NCI-H2081 (cell line): ENCODE measurements at places on chromosomes 5 and 9.

- DNase-seq, result no peak
These were observed 87.5 kb upstream of the PTPRD start for GRCh38 chr9:10700291-10700690.

GRCh38 chr5:98769959-98770208 lies 3.6 kb upstream of the RGMB start:
- DNase-seq, result no peak

DNA sequence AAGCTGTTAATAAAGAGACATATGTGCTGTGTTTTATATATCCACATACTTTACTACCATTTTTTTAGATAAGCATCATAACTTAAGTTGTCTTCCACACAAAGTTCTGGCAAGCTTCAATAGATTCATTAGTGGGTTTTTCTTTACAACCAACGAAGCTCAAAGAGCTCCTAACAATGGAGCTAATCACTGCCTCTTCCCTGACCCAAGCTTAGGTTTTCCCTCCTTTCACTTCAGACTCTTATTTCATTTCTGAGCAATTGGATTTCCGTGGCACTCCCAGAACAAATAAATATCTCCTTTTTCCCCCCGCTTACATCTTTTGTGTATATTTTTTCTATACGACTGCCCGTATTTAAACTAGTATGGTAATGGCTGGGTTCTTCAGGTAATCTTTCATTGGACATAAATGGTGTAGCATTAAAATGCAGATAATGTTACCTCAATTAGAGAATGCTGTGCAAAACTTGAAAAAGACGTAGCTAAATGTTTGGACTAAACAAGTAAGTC lies 275.5 kb upstream of the TMEM161B start:
- no peak for DNase-seq

DNA sequence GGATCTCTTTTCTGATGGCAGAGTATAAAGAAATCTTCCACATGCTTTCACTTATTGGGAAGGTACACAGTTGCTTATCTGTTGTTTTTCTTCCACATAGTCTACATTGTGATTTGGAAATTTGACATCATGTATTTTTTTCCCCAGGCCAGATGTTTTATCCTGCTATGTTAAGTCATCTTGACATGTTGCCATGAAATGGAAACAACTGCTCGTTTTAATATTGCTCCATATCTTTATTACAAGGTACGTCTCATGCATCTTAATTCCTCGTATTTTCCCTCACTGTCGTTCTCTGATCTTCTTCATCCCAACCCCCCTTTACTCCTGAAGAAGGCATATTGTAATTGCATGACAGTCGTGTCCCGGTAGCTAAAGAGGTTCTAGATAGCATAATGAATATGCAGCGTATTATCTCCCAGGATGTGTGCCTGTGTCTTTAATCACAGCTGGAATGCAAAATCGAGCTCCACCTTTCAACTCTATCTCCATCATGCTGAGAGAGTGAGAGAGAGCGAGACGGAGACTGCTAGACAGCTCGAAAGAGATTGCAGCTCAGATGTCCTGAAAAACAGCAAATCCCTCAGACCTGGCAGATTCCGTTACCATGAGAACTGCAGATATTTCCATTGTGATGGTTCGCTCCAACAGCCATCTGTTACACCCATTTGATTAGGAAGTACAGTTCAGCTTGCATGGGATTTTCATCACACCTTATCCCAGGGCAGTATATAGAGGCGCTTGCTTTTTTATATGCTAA lies 281.7 kb downstream of the TMEM38B start:
- no peak for DNase-seq

DNA sequence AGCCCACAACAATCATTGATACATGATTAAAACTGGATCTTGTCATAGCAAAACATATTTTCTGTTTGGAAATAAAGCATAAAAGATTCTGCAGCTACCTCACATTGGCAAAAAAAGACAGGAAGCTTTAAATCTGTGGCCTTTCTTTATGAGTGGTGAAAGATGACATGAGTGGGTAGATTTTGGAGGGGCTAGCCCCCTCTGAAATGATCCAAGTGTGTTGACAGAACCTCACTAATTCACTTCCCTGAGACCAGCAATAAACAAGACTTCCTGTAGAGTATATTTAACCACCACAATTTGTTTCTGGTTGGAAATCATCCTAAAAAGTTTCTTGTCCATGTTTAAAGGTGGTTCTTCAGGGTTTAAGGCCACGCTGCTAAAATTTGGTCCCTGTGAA lies 530.8 kb downstream of the SPATA31D1 start:
- DNase-seq, result no peak

GRCh38 chr9:503881-504852 lies 289.5 kb downstream of the DOCK8 start:
- DNase-seq, result peak; percentile 26

GRCh38 chr5:16521521-16522483 lies 56.2 kb upstream of the ZNF622 start:
- no peak for DNase-seq

DNA sequence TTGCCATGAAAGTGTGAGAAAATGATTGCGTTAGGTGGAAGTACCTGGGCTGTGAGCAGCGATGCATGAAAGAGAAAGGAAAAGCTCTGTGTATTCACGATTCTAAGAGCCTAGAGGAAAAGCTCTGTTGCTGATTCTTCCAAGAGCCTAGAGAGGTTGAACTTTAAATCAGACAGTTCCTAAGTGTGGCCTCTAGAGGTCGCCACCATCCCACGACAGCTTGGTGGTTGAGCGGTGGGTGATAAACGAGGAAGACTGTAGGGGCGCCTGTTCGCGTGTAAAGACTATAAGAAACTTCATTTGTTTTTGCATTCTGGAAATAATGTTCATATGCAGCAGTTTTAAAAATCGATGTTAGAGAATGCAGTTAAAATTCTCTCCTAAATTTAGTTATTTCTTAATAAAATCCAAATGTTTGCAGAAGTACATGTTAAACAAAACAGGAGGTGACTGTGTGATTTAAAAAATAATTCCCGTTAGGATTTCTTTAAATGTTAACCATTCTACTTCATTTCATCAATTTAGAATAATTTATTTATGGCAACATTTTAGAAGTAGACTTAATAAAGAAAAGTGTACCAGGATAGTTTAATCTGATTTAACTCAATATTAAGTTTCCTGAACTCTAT lies 107.7 kb downstream of the TENT4A start:
- DNase-seq, result peak; percentile 80

GRCh38 chr5:177233206-177233605 lies 70.3 kb downstream of the RAB24 start:
- DNase-seq, result no peak

GRCh38 chr5:109452661-109453060 lies 42.9 kb upstream of the PJA2 start:
- no peak for DNase-seq

GRCh38 chr5:137611794-137612435 lies 112.8 kb upstream of the SPOCK1 start:
- DNase-seq, result no peak

DNA sequence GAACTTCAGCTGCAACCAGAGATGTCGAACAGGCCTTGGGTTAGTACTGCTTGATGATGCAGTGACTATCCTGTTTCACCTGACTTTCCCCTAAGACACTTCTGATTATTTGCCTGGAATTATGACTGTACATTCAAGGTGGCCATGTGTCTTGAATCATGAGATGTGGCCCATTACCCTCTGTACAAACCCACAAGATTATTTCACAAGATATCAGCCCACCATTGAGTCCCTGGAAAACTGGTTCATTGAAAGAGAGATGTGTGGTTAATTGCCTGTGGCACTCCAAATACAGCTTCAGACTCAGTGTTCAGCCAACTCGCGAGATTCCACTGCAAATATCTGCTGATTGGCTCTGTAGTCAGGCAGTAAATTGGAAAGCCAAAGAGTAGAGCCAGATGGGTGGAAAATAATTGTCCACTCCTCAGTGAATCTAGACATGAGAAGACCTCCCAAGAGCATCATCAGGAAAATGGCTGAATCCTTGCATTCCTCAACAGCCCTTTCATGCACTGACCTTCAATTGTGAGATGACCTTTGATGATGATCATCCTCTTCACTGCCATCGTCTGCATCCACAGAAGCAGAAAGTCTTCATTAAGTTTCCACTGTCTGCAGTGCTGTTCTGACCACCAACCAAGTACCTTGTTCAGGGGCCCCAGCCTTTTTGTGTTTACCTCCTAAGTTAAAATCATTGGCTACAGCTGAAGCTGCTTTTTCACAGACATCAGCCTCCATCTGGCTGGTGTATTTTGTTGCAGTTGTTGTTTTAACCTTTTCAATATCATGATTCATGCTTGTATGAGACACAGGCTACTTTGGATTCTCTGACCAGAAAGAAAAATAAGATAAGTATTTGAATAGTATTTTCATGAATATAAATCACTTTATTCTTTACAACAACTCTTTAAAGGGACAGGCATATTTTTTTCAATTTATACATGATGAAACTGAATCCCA lies 75.2 kb downstream of the ESM1 start:
- DNase-seq, result no peak

DNA sequence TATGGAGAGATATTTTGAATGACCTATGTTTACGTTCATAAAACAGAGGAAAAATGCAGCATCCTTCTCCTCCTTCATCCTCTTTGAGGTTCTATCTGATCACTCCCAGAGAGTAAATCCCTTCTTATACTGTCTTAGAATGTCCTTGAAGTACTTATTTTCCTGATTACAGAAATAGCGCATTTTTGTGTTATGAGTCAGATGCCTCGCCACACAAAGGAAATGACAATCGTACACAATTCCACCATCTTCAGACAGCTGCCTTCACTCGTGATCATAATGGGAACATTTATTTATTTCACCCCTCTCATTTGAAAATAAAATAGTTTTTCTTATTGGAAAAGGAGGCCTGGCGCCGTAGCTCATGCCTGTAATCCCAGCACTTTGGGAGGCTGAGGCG lies 2.4 kb upstream of the GLT6D1 start:
- DNase-seq, result no peak

- DNase-seq, result no peak
These were observed 33.9 kb downstream of the DOCK2 start for GRCh38 chr5:169670769-169671525.

- DNase-seq, result no peak
These were observed 90.1 kb downstream of the STARD4 start for GRCh38 chr5:111422245-111422644.

DNA sequence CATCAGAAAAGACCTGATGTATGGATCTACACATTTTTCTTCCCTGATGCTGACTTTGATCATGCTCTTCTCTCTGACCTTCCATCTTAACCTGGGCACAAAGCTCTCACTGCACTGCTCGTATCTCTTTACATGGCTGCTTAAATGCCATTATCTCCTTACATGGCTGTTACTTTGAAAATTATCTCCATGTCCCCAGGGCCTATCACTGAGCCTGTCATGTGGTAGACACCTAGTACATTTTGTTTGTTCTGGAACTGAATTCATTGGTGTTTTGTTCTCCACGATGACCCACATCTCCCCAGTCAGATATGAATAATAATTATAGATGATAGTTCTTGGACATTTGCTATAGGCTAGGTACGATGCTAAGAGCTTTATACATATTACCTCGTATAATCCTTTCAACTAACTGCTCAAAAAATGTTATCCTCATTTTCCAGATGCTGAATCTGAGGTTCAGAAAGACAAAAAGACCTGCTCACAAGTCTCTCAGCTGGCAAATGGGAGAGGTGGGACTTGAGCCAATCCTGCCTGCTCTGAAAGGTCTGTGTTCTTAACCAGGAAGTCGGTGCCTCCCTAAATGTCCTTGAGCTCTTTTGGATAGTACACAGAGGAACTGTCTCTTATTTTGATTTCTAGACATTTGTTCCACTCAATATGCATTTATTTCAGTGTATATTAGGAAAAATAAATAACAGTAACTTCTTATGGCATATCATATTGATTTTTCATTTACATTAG lies 9.8 kb upstream of the CPEB4 start:
- no peak for DNase-seq

DNA sequence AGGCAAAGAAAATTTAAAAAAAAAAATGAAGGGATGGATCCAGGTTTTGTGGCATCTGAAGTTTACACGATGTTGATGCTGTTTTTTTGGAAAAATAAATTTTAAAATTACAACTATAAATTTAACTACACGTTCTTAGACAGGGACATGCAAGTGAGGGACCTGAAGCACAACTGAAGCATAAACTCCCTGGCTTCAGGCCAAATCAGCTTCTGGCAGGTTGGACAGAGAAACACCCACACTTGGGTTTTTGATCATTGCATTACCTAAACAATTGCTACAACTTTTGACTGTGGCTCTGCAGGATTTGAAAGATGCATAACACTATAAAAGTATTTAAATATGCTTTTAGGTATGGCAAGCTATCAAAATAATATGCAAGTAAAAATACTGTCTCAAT lies 1318.3 kb upstream of the DMAC1 start:
- no peak for DNase-seq

GRCh38 chr9:134175808-134176598 lies 11.6 kb upstream of the RNU6ATAC start:
- DNase-seq, result no peak

DNA sequence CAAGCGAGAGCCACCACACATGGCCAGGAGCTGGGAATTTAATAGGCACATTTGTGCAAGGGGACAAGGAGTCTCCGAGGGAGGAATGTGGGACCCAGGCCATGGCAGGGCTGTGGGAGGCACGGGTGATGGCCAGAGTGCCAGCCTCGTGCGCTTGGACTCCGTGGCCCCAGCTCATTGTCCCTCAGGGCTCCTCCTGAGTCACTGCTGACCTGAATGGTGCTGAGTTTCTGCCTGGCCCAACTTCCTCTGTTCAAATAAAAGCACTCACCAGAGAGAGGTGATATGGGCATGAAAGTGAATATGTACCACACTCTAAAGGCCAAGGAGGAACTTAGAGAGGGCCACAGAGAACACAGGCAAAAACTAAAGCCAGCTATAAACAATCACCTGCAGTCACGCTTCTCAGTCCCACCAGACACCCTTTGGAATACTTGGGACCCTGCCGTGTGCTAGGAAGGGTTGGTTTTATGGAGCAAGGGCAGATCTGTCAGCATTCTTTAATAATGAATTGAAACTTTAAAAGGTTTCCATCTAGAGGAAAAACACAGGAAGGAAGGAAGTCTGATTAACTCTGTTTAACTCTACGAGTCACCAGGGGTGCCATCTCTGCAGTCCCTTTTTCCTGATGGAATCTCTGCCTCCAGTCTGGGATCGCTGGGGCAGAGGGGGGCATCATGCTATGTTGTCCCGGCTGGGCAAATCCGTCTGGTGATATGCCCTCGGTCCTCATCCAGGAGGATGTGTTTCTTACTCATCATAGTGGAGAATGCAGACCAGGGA lies 25.1 kb upstream of the UBE2QL1 start:
- DNase-seq, result no peak

- no peak for DNase-seq
These were observed 20.2 kb downstream of the TLN1 start for GRCh38 chr9:35711501-35712428.
